ENCODE measurements at places on chromosomes 16 and 17. TPM values are rescaled to one million over a fixed set of nuclear protein-coding genes. Genes with fewer than 3 reads are reported as not detected.

PYDC1 gene
- not detected for total RNA-seq

TAT gene
- total RNA-seq: not detected

TPPP3 gene
- 0.84 TPM for total RNA-seq

SPECC1 gene
- 17.7 TPM for total RNA-seq

DNA sequence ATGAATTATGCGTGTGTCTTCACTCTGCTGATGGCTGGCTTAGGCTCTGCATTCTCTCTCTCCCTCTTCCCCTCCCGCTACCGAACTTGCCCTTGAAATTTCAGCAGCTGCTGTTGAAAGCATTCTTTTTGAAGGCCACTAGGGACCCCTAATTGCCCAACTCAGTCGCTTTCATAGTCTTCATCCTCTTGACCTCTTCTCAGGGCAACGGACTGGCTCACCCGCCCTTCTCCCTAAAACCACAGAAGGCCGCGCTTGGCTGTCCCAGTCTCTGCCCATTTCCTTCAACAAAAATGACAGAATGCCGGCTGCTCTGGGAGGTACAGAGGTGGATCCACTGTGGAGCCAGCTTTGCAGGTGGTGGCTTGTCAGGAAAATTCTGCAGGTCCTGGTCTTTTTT, 21.0 kb upstream of the FMNL1 start:
- DNase-seq: no peak

DNA sequence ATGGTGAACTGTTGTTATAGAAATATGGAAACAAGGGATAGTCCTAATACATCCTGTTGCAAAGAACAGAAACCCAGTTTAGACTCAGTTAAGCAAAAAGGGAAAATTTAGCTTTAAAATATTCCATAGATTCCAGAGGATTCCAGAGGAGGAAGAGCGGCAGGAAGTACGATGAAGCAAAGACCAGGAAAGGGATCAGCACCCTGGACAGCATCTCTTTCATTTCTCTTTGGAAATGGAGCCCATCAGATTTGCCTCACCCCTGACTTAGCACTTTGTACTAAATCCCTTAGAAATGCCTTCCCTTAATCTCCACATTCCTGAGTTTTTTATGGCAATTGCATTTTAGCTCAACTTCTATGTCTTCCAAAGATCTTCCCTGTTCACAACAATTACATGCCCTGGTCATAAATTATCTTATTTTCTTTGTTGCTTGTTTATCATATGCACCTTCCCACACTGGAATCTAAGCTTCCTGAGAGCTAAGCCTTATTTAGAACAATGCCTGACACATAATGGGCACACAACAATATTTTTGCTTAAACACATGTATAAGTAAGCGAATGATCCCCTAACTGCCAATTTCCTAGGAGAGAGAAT, 150.0 kb upstream of the RBFOX1 start:
- DNase-seq: no peak

DNA sequence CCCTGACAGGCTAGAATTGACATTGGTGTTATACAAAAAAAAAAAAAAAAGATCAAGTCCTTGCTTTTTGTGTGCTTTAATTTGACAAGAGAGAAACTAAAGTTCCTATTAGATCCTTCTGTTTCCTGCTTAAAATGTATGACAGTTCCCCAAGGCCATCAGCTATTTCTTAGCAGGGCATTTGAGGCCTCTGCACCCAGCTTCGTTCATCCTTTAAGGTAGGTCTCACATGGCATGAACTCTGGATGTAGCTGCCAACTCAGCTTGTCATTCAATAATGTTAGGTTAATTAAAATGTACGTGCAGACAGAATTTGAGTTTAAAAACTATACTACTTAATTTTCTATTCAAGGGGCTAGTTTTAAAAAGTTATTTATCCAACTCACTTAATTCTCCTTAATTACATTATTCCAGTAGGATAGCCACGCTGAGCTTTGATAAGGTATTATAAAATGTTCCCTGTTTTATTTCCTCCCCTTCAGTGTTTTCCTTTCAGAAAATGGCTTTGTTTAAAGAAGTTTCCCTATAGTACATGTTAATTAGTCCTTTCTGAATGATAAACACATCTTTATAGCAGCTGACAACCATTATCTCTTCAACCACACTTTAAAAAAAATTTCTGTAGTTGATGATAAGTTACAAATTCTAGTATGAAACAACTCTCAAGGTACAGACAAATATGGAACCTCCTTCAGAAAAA, 1.2 kb upstream of the RFFL start:
- DNase-seq: no peak

DNA sequence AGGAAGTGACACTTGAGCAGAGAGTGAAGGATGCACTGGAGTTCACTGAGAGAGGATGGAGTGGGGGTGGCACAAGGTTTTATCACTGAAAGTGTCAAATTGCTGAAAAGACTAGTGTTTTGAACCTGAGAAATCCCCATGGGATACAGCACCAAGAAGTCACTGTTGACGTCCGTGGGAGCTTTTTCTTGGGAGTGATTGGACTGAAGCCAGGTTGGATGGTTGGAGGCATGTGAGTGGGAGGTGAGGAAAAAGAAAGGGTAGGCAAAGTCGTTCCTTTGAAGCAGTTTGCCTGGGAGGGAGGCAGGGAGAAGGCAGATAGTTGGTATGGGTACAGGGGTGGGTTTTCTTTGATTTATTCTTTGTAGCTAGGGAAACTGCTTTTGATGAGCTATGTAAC, 39.9 kb upstream of the SDK2 start:
- no peak for DNase-seq

DNA sequence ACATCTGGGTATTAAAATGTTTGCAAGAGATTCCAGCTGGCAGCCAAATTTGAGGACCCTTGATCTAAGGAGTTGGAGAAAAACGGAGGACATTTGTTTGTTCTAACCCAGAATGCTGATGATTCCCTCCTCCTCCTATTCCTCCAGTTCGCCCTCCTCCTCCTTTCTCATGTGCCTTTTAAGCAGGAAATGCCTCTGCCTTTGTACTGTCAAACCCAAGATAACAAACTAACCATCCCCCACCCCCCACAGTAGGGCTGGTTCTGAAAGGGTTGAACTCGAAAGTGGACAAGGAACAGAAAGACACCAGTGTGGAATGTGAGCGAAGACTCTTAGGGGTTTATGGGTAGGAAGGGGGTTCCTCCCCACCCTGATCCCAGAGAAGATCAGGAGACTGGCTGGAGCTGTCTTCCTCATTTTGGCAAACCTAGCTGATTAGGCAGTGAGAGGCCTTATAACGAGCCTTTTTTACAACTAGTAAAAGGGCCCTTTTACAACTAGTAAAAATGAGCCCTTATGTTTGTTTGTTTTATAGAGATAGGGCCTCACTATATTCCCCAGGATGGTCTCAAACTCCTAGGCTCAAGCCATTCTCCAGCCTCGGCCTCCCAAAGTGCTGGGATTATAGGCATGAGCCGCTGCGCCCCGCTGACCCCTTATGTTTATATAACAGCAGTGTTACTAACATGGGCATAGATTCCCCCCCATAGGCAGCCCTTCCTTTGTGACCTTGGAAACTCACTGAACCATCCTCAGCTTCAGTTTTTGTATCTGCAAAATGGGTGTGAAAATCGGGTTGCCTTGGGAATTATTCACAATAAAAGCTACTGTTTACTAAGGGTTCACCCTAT, 975 bp downstream of the CHD9 start:
- DNase-seq: no peak

DNA sequence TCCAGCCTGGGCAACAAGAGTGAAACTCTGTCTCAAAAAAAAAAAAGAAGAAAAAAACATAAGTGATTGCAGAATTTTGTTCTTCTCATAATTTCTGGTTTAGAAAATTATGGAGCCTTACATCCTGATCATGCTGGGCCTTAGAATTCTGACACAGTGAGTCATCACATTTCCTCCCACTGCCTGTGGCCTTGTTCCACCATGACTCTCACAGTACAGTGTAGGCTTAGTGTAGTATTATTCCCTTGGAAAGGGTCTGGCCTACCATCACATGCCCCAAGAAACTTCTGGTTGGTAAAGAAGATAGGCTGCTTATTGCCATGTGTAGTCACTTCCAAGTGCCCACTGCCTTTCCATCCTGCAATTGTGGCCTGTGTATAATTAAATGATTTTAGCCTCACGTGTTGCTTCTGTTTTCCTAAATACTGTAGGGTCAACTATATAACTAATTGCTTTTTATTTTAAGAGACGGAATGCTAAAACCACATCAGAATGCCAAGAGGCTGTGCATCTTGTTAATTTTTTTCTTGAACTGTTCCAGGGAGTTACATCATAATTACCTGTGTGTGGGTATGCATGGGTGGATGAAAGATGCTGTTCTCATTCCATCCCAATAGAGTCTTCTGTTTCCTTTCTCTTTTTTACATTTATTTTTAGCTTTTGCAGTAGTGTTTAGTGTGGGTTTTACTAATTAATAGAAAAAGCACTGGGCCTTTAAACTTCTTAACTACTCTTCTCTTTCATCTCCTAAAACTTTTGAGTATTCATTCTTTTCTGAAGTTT, 25.9 kb downstream of the OGFOD1 start:
- DNase-seq: peak; percentile 20

- DNase-seq: no peak
Measured at GRCh38 chr17:4444782-4445473, 11.2 kb downstream of the SPNS3 start.

- no peak for DNase-seq
Measured at GRCh38 chr16:69381231-69381630, 4.6 kb downstream of the TERF2 start.

DNA sequence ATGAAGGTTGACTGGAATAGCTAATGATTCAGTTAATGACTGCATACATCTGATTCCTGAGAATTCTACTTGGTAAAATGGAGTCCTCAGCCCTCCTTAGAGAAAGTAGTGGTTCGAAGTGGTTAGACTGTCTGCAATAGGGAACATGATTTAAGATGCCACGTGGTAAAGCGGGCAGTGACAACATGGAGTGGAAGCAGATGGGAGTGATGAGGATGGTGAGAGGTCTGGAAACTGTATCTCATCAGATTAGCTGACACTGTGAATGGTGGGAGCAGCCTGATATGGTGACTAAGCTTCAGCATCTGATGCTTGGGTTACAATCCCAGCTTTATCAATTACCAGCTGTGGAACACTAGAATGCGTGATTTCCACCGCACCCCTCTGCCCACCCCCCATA, 8.4 kb downstream of the CDH11 start:
- no peak for DNase-seq

- no peak for DNase-seq
Measured at GRCh38 chr17:34400301-34400931, 37.4 kb upstream of the CCL1 start.

DNA sequence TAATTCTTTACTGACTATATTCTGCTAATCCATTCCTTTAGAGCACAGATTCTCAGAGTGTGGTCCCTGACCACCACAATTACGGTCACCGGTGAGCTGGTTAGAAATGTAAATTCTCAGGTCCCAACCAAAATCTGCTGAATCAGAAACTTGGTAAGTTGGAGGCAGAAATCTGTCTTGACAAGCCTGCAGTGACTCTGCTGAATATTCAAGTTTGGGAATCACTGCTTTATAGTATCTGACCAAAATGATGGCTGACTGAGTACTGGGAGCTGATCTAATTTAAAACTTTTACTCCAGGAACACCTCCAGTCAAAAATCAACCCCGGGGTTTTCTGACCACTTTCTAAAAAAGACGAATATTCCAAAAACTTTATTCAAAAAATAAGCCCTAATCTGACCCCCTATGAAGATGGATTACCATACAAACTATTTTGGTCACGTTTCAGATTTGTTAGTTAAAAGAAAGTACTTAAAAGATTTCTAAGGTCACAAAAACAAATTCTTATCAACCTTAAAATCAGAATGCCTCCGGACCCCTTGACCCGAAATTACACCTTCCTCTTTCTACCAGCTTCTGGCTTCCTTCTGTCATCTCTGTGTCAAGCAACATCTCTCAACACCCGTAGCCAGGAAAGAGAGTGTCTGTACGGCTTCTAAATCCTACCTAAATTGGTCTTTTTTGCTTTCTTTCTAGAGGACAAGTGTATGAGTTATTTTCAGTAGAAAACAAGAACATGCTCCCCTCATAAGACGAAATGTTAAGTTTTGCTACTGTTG, 38.6 kb downstream of the CREBBP start:
- DNase-seq: no peak

DNA sequence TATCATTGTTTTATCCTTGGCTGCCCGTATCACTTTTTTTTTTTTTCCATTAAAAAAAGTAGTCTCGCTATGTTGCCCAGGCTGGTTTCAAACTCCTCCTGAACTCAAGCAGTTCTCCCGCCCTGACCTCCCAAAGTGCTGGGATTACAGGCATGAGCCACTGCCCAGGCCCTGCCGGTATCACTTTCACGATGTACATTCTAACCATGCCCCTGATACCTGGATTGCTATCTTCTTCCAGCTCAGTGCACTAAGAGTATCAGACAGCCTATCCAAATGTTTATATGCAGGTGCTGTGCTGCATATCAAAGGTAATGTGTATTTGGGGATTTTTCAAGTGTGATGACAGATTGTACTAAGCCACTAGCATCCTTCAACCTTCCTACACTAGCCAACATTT, 14.2 kb downstream of the MOSMO start:
- DNase-seq: no peak

- DNase-seq: no peak
Measured at GRCh38 chr17:67836205-67836987, 11.1 kb downstream of the BPTF start.

DNA sequence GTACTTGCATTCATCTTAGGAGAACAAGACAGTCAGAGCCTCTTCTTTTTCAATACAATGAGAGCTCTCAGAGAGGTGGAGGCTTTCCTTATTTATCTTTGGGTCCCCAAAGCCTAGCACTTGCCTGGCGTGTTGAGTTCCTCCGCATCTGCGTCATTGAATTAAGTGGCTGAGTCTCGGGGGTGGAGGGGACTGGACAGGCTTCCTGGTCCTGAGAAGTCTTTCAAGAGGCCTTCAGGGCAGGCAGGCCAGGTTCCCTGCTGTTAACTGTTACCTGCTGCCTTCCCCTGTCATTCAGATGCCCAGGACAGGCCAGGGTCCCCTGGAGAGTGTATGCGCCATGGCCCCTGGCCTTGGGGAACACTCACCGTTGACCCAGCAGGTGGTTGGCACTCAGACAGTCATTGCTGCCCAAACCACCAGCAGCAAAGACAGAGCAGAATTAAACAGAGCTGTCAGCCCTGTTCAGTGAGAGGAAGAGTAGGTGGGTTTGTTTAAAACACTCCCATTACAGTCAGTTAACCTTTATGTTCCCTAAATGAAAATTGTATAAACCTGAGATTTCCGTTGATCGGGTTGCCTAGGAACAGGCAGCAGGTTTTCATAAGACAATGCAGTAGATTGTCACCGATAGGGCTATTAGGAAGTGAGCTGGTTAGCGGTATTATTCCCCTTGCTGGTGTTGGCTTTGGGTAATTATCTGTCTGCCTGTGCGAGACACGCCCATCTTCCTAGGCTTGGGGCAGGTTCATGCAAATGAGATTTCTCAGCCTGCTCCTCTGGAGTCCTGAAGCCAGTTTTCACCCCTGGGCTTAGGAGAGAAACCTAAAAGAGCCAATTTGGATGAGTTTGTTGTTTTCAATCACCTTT, 132.7 kb downstream of the CCDC182 start:
- no peak for DNase-seq

GRCh38 chr17:40442392-40443195, 656 bp upstream of the IGFBP4 start:
- DNase-seq: no peak

- no peak for DNase-seq
Measured at GRCh38 chr17:77311371-77311981, 170.7 kb downstream of the SEC14L1 start.
